Activated CD4-positive, alpha-beta T cell treated with anti-CD3 and anti-CD28 coated beads, Interleukin-2, amount 50 U/mL, for 48 hours (primary cell): ENCODE measurements at places on chromosomes 4 and X.

DNA sequence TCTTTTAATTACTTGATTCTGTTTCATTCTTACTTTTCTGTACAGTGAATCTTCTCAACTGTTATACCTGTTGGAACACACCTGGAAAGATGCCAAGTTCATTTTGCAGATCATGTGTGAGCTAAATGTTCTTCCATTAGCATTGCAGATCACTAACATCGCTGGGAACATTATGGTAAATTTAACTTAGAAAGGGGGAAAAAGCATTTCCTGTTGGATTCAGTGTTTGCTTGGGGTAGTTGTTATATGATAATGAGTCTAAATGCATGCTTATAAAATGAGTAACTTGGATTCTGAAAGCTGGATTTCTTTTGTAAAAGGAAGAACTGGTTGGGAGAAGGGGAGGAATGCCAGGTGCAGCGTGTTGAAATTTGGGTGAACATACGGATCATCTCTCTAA, 47.6 kb downstream of the POLA1 start:
- DNase-seq = no peak

- DNase-seq = no peak
Observed at GRCh38 chr4:28073860-28074555, 1213.4 kb downstream of the STIM2 start.

DNA sequence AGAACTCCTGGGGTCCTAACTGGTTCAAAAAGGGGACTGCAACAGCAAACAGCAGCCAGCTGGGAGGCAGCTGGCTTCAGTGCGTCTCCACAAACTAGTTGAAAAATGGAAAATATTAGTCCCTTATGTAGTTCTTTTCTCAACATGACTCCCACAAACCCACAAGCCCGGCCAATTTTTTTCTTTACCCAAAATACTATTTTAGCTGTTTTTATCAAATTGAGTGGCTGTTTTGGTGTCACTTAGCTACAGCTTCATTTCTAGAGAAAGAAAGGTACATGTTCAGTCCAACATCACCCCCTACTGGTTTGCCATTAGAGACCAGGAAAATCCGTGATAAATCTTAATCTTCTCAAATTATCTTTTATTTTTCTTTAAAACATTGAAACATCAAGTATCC, 97.2 kb downstream of the GUCY2F start:
- no peak for DNase-seq

DNA sequence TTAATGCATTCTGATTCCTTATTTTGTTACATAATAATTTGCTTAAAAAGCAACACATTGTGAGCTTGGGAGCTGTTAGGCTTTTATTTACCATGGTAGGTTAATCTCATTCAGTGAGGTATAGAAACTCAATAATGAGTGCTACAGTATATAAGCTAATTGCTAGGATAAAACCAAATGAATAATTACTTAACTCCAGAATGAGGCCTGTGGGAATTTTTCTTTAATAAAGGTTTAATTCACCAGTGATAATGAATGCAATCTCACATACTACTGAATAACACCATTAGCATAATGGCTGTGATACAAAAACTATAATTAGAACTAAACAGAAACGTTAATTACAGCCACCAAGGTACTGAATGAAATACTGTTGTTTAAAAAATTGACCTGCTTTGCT, 326.3 kb downstream of the IQCM start:
- DNase-seq = no peak

GRCh38 chr4:21830272-21830671, 118.3 kb downstream of the KCNIP4 start:
- DNase-seq = no peak

DNA sequence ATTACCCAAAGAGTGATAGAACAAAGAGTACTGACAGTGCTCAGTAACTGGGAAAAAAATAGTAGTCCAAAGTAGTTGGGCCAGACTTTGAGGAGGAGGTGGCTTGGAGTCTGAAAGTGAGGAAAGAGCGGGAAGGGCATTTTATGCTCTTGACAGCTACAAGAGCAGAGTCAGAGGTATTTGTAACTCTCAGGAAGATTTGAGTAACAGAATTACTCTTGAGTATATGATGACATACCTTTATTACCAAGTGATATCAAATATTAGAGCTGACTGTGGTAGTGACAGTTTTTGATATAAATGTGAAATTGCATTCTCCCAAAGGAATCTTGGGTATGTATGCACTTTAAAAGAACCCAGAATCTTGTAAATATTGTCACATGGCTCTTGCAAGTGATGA, 2.2 kb downstream of the SLAIN2 start:
- no peak for DNase-seq

GRCh38 chrX:13120017-13120416, 75.6 kb upstream of the FAM9C start:
- DNase-seq = no peak

- DNase-seq = no peak
Observed at GRCh38 chr4:1354136-1354982, 7.4 kb downstream of the UVSSA start.

- no peak for DNase-seq
Observed at GRCh38 chr4:39889226-39889625, 88.5 kb downstream of the PDS5A start.

- DNase-seq = no peak
Observed at GRCh38 chr4:177371461-177371860, 61.8 kb downstream of the NEIL3 start.

- no peak for DNase-seq
Observed at GRCh38 chr4:55439023-55439422, 43.3 kb downstream of the TMEM165 start.

DNA sequence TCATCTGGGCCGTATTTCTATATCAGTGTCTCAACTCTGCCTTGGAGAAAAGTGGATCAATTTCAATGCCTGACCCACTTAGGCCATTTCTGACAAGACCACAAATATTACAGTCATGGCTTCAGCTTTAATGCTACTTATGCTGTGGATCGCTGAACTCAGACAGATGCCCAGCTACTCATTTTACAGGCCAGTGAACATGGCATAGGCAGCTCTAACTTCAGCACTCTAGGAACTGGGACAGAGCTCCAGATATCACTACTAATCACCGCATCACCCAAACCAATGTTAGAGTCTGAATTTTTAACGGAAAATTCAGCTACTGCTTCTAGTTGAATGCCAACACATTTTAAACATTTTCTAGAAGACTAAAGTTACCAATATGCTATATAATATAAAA, 809.6 kb upstream of the FRG1 start:
- no peak for DNase-seq

GRCh38 chrX:84188320-84188834, 378 bp upstream of the RPS6KA6 start:
- peak; percentile 2 for DNase-seq

DNA sequence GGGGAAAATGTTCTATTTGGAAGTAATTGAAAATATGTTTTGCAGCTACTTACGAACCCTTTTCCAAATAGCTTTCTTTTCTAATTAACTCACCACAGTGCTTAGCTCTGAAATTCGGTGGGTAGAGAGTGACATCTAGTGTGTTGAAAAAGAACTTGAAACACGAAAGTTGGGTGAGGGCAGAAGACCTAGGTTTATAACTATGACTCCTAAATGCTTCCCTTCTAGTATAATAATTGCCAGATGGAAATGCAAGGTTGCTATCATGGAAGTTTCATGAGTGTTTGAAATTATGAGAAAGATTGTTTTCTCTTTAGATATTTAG, 77.3 kb upstream of the NOCT start:
- DNase-seq = no peak

DNA sequence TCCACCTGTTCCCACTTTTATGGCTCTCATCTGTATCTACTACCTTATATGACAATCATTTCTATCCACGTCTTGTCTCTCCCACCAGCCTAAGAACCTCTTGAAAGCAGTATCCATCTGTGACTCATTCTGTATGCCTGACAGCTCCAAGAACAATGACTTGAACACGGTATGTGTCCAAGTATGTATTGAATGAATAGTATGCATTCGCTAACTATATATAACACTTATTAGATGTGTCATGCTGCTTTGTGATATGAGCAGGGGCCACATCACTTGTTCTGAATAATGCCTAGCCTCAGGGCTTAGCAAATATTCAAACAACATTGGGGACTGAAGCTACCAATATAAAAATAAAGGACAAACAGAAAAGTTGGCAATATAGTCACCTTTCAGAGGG, 4.9 kb downstream of the OPHN1 start:
- DNase-seq = no peak

GRCh38 chr4:40990236-40990898, 224.0 kb downstream of the APBB2 start:
- DNase-seq = no peak

DNA sequence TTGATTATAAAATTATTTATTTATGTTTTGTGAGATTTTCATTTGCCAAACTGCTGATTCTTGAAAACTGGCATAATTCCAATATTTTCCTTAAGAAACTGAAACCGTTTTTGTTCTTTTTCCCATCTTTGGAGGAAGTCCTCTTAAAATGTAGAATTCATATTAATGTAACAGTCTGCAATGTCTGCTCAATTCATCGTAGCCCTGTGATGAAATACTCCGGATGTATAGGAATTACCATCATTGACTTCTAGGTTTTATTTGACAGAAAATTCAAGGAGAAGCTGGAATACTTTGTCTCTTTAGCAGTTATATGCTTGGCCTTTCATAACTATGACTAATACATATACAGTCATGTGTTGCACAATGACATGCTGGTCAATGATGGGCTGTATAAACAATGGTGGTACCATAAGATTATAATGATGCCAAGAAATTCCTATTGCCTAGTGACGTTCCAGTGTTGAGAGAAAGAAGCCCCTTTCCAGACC, 185.0 kb upstream of the GPRIN3 start:
- DNase-seq = no peak

GRCh38 chrX:153877571-153878261, 8.3 kb downstream of the L1CAM start:
- DNase-seq = no peak

DNA sequence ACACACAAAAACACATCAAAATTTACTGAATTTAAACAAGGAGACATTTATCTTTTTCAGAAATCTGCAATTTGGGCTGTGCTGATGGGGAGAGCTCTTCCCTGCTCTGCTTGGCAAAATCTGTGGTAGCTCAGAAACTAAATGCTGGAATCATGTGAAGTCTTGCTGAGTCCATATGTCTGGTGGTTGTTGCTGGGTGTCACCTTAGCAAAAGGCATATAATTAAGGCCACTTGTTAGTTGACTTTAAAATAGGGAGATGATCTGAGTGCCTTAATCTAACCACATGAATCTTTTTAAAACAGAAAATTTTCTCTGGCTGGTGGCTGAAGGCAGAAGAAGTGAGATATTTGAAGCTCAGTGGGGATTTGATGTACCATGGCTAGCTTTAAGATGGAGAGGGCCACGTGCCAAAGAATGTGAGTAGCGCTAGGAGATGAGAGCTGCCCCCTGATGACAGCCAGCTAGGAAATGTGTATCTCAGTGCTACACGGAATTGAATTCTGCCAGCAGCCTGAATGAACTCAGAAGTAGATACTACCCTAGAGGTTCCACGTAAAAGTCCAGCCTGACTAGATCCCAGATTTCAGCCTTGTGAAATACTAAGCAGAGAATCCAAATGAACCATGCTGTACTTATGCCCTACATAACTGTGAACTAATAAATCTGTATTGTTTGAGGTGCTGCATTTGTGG, 7.6 kb upstream of the GUF1 start:
- DNase-seq = no peak

DNA sequence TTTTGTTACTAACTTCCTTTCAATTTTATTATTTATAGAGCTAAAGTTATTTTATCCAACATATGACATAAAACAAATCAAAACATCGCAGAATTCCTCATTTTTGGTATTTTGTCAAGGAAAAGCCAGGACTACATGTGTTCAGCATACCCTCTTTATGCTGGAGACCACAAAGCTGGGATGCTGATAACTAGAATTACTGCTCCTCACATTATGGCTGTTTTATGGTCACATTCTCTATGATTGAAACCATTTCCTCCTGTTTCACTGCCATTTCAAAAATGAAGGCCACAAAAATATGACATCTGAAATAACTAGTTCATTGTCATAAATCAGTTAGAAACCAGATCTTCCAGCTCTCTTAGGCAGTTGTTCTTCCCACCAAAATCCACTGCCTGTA, 41.7 kb downstream of the KLHL34 start:
- DNase-seq = no peak

DNA sequence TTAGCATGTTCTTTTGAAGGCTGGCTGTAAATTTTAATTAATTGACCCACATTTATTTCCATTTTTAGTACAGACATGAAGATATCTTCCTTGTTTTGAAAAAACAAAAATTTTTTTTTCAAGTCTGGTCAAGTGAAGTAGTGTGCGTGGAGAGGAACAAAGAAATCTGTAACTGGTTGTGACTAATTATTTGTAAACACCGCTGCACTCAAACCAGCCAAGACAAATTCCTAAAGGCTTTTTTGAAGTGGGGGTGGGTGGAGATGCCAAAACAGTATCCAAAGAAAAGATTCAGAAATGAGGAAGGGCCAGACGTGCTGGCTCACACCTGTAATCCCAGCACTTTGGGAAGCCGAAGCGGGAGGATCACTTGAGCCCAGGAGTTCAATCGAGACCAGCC, 88.3 kb downstream of the SHROOM2 start:
- DNase-seq = no peak

DNA sequence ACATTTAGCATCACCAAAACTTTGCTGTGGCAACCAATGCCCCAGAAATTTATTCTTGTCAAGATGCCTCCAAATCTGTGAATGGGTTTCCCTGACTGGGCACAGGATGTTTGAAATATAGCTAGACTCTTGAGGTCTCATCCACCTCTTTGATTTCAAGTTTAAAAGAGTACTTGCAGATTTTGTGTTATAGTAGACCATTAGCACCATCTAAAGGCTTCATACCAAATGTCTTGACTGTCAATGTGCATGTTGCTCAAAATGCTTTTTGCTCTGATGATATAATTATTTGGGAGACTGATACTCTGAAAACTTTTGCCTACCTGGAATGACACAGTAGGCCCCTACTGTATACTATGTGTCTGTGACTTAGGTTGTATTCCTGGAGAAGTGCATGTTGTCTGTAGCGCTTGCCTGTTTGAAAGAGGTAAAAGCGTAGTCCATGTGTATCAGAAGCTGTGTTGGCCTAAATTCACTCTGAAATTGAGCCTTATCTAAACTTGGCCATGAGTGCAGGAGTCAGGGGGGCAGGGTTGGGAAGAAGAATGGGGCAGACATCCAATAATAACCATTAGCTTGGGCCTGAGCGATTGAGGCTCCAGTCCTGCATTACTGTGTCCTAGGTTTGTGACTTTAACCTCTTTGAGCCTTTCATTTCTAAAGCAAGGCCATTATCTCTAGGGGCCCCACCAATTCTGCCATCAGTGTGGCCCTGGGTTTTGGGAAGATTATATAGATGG, 33.8 kb downstream of the NDP start:
- no peak for DNase-seq

DNA sequence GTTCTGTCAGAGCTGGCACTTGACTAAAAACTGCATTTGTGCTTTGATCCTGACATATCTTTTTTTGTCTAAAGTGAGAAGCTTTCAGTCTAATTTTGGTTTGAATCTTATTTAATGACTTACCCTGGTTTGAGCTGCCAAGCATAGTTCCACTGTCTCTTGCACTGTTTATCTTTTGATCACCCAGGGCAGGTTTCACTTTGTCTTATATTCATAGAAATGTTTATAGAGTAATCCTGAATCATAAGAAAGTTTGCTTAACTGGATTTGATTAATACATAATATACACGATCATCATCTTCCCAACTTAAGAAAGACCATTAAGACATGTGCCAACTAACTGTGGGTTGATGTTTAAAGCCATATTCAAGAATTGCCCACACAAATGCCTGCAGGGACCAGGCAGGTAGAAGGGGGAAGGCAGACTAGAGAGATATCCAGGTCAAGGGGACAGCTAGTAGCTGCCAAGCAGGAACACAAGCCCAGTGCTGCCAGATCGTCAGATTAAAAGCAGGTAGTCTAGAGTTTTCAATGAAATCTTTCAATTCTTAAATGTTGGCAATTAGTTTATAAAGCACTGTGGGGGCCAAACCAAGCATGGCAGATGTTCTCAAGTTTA, 1.9 kb downstream of the GK start:
- no peak for DNase-seq
